ENCODE measurements at places on chromosomes 13 and 19.

GRCh38 chr19:18657590-18658365 lies 20.9 kb downstream of the KLHL26 start:
- no peak for DNase-seq

GRCh38 chr13:56332671-56333070 lies 808.0 kb upstream of the PRR20A start:
- DNase-seq: no peak

- DNase-seq: no peak
Measured at GRCh38 chr13:34358811-34359513, 541.0 kb downstream of the RFC3 start.

- DNase-seq: no peak
Measured at GRCh38 chr19:18856385-18857126, 24.8 kb downstream of the UPF1 start.

GRCh38 chr19:47348819-47349795 lies at the start of gene DHX34:
TSS of gene DHX34 (plus strand) at chr19:47349315. CDS start at chr19:47353031, 3,716 bp downstream.
- peak; percentile 98 for DNase-seq

DNA sequence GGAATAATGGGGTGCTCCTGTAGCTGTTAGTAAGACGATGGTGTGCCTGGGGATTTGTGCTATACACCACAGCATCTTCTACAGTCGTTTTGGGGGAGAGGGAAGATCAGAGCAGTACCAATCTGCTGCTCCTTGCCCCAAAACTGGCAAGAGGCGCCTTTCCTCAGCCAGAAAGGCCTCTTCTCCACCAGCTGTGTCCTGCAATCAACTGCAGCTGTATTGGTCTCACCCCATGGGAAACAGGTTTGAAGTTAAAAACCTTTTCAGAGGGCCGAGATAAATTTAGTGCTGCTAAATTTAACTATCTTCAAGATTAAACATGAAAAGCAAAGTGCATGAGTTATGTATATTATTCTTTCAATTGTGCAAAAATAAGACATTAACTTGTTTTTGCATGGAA lies 1.2 kb upstream of the RNASEH2B start:
- DNase-seq: no peak

- no peak for DNase-seq
Measured at GRCh38 chr13:73061876-73062275, 3.1 kb downstream of the KLF5 start.

GRCh38 chr13:78576261-78576660 lies 27.1 kb downstream of the POU4F1 start:
- no peak for DNase-seq

GRCh38 chr19:47716270-47716937 lies 3.2 kb downstream of the EHD2 start:
- DNase-seq: no peak

DNA sequence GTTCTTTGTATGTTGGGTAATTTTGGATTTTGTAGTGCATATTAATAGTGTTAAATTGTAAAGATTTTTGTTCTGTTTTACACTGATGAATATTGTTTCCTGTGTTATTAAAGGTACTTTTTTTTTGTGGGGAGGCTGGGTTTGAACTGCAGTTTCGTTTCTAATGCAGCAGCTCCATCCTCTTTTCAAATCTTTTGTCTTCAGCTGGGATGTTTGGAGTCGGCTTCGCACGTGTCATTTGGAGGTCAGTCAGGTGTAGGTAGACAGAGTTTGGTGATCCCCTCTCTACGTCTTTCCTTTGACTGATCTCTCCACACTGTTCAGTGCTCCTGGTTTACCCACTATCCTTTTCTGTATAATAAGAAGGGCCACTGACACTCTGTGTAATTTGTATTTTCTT lies 30.3 kb downstream of the TDRD3 start:
- no peak for DNase-seq

DNA sequence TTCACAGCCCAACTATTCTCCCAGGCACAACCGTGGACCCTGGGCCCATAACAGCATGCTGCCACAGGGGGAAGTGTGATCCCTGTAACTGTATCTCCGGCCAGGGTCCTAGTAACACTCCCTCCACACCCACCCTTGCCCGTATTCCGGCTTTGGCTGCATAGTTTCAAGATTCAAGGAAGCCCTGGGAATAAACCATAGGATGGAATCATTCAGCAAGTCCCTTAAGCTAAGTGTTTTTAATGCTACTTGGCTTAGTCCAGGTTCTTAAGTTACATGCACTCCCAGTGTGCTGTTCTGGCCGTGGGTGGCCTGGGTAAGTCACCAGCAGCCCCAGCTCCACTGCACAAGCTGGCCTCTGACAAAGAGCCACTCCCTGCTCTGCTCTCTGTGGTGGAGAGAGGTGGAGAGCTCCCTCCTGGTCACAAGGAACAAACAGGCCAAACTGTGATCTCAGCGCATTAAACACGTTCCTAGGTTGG lies 532.4 kb upstream of the SGCG start:
- no peak for DNase-seq

DNA sequence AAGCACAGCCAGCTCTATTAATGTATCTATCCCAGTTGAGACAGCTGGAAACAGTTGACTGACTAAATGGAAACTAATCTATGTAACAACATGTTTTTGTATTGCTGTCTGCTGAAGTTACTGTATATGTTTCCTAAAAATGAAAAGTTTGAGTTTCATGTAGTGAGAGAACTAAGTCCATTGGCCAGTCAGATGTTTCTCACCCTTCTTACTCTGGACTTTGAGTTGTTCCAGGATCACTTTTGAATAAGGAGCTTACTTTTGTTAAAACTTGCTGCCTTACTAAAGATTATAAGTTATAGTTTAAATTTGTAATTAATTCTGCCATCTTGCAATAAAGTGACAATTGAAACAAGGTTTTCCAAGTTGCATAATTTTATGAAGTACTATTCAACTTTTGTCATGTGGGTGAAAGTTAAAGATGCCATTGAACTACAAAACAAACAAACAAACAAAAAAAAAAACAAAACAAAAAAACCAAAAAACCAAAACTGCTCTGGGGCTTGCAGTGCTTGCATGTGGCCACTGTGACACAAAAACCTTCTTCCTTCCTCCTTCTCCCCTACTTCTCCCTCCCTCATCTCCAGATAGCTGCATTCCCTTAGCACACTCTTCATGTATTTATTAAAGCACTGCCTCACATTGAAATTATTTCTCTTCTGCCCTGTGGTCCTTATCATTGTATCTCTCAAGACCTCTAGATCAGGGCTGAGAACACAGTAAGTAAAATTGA lies 15.3 kb downstream of the WDFY2 start:
- no peak for DNase-seq

DNA sequence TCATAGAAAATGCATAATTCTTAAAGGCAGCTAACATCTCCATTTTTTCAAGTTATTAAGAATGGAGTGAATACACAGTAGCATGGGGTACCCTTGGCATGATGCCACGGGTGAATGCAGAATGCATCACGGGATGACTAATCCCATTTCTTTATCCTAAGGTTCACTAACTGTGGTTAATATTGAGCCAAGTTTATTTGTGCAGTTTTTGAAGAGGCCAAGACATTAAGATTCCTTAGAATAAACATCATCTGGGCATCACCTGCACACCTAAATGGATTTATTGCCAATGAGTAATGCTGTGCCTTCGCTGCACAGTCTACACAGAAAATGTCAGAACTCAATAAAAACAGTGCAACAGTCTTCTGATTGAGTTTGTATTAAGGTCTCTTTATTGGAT lies 333.1 kb downstream of the GPC6 start:
- no peak for DNase-seq

GRCh38 chr19:41409288-41409687 lies 11.7 kb downstream of the BCKDHA start:
- DNase-seq: no peak

GRCh38 chr13:72295153-72295552 lies 428.1 kb upstream of the DACH1 start:
- no peak for DNase-seq

DNA sequence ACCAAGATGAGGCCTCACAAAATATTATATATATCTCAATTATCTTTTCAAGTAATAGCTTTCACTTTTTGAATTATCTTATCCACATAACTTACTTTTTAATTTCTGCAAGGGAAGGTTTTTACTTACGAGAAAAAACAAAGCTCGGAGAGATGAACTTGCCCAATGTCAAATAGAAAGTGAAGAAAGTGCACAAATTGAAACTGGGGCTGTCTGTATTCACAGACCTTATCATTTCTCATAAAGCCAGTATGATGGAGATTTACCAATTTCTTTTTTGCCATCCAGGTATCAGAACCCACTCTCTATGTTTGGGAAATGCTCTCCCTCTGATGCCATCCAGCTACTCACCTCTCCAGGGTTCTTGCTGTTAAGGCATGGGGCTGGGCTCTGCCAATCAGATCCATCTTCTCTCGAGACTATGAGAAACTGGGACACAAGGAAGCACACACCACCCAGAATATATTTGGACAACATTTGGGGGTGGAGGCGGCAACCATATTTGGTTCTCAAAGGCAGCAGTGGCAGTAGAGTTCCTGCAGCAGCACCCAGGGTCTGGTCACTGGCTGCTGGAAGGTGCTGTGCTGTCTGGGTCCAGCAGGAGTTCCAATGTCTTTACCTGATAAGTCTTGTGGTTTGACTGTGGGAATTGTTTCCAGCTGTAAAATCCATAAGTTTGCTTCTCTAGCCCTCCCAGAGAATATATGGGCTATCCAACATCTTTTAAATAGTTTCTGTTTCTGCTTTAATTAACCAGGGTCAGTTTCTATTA lies 45.8 kb upstream of the SCEL start:
- no peak for DNase-seq

GRCh38 chr13:28022848-28023518 lies 34.5 kb upstream of the URAD start:
- no peak for DNase-seq

DNA sequence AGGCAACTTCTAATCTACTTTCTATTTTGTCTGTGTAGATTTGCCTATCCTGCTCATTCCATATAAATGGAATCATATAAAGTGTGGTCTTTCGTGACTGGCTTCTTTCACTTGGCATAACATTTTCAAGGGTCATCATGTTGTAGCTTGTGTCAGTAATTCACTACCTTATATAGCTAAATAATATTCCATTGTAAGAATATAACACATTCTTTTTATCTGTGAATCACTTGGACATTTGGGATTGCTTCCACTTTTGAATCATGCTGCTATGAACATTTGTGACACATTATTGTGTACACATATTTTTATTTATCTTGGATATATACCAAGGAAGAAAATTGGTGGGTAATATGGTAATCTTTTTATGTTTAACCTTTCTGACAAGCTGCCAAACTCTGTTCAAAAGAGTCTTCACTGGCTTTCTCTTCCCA lies 89.0 kb upstream of the CSNK1A1L start:
- DNase-seq: no peak

DNA sequence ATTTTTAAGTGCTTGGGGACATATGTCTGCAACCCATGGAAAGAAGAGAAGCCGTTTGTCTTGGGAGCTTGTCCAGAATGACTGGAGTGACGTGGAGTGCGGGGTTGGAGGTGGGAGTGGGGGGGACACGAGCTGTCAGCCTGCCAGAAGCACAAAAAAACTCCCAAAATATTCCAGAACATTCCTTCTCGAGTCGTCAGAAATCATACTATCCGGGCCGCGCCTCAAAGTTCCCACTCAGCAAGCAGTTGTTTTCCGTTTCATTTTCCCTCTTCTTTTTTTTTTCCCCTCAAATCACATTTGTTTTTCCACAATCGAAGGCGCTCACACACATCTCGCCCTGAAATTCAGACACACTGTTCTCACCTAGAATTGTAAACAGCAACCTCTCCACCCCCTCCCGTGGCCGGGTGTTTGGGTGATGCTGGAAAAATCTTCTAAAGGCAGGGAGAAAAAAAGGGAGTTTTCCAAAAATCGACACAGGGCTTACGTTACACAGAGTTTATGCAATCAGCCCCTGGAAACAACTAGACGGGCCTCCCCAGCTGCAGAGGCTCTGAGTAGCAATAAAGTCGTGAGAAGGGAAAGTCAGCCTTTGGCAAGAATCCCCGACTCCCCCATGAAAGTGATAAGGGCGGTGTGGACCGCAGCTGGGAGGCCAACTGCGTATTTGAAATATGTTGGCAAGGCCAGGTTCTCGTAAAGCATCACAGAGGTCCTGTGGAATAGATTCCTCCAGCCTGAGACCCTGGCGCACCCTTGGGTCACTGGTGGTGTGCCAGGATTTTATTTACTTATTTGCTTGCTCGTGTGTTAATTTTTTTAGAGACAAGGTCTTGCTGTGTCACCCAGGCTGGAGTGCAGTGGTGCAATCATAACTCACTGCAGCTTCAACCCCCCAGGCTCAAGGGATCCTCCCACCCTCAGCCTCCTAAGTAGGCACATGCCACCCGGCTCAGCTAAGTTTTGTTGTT lies 31.2 kb upstream of the KLF2 start:
- no peak for DNase-seq

- DNase-seq: no peak
Measured at GRCh38 chr19:50277966-50278580, 51.1 kb downstream of the KCNC3 start.

- no peak for DNase-seq
Measured at GRCh38 chr13:65593298-65593874, 1636.8 kb downstream of the PCDH9 start.

DNA sequence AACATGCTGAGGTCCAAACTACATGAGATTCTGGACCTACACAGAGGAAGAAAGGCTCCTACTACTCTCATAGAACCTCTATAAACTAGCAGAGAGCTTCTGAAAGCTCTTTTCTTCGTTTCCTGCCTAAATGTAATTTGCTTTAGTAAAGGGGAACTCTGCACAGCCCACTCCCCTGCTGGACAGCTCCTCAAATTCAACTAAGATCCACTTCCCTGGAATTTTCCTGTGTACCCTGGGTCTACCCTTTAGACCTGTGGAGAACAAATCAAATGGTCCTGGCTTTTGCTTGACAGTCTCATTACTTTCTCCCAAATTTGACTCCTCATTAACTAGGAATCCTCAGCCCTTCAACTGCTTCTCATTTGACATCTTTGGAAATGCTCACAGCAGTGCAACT lies 3.5 kb upstream of the DCLK1 start:
- DNase-seq: no peak

GRCh38 chr13:99467764-99468163 lies 33.5 kb upstream of the TM9SF2 start:
- no peak for DNase-seq

DNA sequence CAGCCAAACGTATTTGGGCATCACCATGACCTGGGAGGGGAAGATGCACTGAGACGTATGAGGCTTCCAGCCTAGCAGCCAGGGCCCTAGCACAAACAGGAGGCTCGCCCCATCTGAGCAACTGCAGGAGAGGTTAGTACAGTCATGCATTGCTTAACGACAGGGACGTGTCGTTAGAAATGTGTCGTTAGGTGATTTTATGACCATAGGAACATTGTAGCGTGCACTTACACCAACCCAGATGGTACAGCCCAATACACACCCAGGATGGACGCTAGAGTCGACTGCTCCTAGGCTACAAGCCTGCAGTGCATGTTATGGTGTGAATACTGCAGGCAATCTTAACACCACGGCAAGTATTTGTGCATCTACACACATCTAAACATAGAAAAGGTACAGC lies 9.3 kb downstream of the CD177 start:
- DNase-seq: no peak

GRCh38 chr19:49499030-49499670 lies 2.9 kb downstream of the RPS11 start:
- no peak for DNase-seq

GRCh38 chr19:1884719-1885334 lies 469 bp downstream of the ABHD17A start:
- DNase-seq: no peak

Measured in stimulated activated CD4-positive, alpha-beta T cell treated with anti-CD3 and anti-CD28 coated beads, Interleukin-2, amount 100 ng/mL, for 4 hours (primary cell).